ENCODE measurements at places on chromosomes 4 and X.

DNA sequence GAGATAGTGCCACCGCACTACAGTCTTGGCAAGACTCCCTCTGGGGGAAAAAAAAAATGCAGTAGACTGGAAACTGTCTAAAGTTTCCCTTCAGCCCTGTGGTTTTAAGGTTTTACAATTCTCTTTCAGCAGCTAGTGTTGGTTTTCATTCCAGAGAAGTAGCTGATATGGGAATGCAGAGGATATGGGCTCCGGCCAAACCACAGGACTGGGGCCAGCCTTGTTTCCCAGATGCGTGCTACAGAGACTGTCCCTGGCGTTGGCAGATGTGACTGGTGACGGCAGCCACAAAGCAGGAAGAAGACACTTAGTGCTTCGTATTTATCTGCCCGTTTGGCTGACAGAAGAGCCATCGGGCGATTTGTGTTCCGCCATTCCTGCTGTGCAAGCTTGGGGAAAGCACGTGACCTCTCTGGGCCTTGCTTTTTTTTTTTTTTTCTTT lies 43.2 kb downstream of the ZBTB49 start:
- DNase-seq, result no peak

DNA sequence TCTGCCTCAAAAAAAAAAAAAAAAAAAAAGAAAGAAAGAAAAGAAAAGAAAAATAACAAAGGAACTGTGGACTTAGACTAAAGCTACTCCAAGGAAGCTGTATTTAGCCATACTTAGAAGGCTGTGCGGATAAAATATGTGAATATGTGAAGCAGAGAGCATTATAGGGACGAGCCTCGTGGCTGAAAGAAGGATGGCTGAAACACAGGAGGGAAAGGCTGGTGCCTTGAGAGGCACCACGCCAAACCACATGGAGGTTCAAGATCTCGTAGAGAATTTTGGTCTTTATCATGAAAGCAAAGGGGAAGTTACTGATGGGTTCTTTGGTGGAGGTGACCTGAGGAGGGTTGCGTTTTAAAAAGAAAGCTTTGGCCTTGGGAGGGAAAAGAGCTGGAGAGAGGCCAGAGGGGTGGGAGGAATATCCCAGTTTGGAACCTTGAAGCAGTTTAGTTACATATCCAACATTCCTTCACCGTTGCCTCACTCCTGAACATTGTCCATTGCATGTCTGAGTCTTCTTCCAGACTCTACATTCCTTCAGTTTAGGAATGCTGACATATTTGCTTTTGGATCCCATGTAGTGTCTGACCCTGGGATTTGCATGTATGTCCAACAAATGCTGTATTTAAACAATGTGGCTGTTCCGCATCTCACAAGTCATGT lies 82.5 kb downstream of the CPE start:
- DNase-seq, result no peak

GRCh38 chr4:5192678-5193077 lies 141.4 kb downstream of the STK32B start:
- DNase-seq, result no peak

GRCh38 chrX:47840111-47840510 lies 3.4 kb downstream of the ZNF81 start:
- no peak for DNase-seq

GRCh38 chr4:76830964-76831703 lies 66.8 kb downstream of the SOWAHB start:
- DNase-seq, result no peak

Data from NCI-H1694 (cell line).